B cell (primary cell): ENCODE measurements at places on chromosomes 4 and X. TPM values are rescaled to one million over a fixed set of nuclear protein-coding genes. Genes with fewer than 3 reads are reported as not detected.

Gene PDZD4
- not detected in 2 replicates for total RNA-seq

Gene F8
- 1.4 and 2.9 TPM in 2 replicates for total RNA-seq

Gene IL21
- not detected in 2 replicates for total RNA-seq

Gene KIF4A
- total RNA-seq = 0.07 and 0.22 TPM in 2 replicates

Gene ABCD1
- 9.7 and 10.9 TPM in 2 replicates for total RNA-seq

Gene POU3F4
- total RNA-seq = not detected in 2 replicates

Gene RAB33A
- 2.2 and 2.4 TPM in 2 replicates for total RNA-seq

Gene PAGE5
- not detected in 2 replicates for total RNA-seq

DNA sequence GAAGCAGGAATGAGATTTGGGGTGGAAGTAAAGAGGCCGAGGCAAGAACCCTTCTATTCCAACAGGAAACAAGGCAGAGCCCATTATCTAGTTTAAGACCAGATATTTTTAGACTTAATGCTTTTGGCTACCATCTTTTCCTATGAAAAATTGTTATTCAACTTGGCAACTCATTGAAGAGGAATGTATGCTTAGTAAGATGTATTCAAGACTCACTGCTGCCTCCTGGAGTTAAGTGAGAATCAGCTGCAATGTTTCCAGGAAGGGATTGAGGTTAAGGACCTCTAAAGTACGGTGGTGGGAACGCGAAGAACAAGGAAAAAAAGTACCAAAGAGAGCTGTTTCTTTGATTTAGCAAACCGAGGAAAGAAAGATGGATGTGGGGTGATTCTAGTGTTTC, 89.1 kb downstream of the RAPGEF2 start:
- no peak for DNase-seq

DNA sequence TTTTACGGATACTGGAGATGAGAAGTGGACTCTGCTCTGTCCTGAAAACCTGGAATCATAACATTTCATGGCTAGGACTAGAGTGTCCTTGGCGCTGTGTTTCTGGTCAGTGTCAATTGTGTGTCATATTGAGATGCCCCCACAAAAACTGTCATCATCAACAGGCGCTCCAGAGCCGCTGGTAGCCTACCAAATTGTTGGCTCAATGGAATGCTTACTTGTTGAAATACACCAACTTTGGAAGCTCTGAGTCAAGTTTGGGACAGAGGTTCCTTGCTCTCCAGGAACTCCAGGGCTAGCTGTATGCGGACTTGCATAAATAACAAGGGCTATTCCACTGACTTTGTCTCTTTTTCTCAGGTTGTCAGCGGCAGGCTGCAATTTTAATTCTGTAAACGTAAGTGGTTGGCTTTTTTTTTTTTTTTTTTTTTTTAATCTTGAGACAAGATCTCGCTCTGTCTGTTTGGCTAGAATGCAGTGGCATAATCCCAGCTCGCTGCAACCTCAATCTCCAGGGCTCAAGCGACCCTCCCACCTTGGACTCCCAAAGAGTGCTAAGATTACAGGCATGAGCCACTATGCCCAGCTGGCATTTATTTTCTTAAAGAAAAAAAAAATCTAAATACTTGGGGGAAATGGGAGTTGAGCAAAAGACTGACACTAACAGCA, 871 bp upstream of the HPGD start:
- DNase-seq = no peak

DNA sequence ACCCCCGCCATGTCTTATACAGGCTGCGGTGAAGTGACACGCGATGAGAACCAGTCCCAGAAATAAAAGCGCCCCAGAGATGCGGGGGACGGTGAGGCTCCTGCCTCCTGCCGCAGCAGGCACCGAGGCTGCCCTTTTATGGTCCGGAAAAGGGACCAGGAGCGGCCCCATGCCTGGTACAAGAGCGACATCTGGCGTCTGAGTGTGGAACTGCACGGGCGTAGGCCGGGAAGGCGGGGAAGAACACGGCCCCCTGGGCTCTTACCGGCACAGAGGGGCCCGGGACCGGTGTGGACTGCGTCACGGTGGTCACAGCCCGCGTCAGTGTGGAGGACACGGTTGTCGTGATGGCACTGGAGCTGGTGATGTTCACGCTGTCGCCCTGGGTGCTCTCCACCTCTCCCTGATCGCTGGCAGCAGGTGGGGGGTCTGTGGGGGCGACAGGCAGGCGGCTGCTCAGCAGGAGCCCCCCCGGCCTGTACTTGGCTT, 8.9 kb upstream of the RENBP start:
- DNase-seq = peak; percentile 75

DNA sequence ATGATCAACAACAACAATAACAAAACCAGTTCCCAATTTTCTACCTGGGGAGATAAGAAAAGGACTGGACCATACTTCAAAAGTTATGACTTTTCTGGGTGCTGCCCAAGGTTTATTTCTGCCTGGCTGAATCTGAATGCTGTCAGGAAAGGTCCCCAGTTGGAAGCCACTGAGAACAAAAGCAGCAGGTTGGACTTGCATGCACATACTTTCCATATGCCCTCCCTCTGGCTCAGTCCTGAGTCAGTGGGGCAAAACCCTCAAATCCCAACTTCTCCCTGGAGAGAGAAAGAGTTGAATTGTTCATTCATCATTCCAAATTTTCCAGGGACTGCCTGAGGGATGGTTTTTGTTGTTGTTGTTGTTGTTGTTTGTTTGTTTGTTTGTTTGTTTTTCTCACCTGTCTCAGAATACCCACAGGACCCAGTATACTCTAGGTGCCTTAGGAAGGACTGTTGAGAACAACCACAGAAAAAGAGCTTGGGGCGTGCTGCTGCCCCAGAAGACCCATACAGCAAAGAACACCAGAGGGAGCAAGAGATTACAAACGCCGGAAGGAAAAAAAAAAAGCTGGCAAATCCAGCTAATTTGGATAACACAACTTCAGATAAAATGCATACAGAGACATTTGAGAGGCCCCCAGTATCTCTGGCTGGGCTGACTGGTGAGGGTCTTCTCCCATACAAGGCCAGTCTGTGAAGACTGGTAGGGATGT, 138.9 kb upstream of the INPP4B start:
- DNase-seq = no peak

DNA sequence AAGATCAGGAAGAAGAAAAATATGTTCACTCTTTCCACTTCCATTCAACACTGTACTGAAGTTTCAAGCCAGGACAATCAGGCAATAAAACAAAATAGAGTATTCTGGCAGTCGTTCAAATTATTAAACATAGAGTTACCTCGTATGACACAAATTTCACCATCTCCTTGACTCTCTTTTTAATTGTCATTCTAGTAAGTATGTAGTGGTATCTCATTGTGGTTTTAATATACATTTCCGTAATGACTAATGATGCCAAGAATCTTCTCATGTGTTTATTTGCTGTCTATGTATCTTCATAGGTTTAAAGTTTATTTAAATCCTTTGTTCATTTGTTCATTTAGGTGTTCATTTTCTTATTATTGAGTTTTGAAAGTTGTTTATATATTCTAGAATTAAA, 352.2 kb downstream of the IDS start:
- no peak for DNase-seq

DNA sequence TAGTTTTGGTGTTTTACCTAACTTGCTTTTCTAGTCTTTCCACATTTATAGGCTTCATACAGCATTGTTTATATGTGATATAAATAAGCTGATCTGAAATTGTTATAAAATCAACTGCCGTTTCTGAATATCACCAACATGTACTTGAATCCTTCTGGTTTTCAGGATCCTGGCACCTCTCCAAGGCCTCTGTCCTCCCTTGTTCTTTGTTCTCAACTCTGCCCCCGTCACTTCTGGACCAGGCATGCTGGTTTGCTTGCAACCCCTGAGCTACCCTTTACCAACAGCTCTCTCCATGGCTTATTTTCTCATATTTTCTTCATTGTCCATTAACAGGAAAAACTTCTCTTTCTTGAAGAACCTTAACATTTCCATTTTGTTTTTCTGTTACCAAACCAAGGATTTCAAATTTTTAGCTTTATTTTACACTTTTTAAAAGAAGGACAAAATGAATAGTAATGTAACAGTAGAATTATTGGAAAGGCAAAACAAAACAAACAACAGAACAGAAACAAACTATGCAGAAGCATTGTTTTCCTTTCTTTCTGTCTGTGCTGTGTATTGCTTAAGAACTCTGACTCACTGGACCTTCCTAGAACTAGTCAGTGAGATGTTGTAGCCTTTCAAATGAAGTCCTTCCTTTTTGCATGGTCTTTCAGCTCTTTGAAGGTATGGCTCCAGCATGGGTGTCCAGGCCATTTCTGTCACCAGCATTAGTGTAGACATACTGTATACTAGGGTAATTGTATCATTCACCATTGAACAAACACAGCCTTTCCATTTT, 44.8 kb downstream of the BANK1 start:
- no peak for DNase-seq

DNA sequence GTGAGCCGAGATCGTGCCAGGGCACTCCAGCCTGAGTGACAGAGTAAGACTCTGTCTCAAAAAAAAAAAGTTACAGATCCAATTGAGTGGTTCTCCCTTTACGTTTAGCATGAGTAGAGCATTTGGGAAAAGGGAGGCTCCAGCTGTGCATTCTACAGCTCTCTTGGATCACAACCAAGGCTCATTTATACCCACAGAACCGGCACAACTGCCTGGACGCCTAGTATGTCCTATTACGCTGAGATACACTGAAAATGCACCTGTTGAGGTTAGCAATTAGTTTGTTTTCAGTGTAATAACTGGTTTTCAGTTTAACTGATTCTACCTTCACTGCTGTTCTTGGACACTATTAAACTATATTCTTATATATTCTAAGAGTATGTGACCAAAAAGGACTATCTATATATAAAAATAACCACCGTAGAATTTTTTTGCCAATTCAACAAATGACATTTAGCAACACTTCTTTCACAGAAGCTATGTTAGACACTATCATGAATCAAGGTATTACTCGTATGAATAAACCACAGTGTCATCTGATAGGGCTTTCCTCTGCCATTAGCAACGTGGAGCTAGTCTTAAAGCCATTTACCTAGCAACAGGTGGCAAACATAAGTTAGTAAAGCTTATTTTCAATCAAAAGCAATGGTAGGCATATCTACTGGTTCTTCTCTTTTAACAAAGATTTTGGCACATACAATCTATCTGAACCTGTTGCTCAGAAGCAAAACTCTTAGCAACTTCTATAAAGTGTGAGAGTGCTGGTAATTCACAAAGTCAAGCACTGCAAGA, 3.6 kb downstream of the OTUD4 start:
- peak; percentile 13 for DNase-seq

- DNase-seq = no peak
Observed at GRCh38 chrX:118571836-118572235, 76.2 kb downstream of the DOCK11 start.

DNA sequence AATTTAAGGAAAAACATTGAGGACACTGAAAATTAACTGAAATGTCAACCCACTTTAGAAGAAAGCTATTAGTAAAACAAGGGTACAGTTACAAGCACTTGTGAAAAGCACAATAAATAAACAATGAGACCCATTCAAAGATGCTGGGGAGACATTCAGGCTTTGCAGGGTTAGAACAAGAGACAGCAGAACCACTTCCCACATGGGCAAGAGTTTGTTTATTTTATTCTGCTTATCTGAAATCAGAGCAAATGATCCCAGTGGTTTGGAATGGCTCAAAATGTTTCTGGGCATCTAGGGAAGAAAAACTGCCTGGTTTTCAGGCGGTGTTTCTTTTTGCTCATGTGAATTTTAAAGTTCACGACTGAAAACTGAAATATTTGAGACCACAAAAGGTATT, 42.4 kb downstream of the PPP3CA start:
- DNase-seq = no peak

GRCh38 chrX:133697656-133698055, 282.4 kb upstream of the GPC4 start:
- DNase-seq = no peak

DNA sequence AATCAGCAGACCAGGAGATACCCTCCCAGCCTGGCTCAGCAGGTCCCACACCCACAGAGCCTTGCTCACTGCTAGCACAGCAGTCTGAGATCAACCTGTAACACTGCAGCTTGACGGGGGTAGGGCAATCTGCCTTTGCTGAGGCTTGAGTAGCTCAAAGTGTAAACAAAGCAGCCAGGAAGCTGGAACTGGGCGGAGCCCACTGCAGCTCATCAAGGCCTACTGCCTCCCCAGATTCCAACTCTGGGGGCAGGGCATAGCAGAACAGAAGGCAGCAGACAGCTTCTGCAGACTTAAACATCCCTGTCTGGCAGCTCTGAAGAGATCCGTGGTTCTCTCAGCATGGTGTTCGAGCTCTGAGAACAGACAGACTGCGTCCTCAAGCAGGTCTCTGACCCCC, 15.1 kb upstream of the GABRA2 start:
- no peak for DNase-seq

GRCh38 chrX:117808426-117808825, 308.2 kb downstream of the KLHL13 start:
- no peak for DNase-seq

GRCh38 chr4:74632634-74633033, 161.7 kb downstream of the BTC start:
- no peak for DNase-seq

- DNase-seq = peak; percentile 9
Observed at GRCh38 chrX:129782706-129783105, 3.0 kb downstream of the SASH3 start.

DNA sequence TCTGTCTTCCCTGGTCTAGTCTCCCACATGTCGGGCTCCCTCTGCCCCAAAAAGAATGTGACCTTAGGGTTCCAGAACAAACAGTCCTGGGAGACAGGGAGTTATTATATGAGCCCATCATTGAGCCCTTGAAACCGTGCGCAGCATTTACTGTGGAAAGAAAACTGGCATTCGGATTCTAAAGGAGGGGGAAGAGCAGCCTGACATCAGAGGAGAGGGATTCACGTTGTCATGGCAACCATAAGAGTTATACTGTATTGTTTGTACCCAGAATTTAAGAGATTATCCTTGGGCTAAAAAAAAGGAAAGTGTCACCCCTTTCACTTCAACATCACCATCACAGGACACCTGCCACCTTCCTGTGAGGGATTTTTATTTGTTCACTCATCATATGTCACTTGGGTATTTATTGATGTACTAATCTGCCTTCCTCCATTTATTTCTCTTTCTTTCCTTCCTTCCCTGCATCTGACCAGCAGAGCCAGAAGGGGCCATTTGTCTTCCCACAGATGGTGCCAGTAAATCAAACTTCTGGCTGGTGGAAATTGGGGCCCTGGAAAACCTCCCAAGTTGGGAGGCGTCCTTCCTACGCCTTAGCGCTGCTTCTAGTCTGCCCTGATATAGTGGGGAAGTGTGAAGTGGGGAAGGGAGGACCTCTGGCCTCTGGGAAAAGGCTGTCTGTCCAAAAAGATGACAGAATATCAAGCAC, 64.9 kb upstream of the FRMPD3 start:
- no peak for DNase-seq

DNA sequence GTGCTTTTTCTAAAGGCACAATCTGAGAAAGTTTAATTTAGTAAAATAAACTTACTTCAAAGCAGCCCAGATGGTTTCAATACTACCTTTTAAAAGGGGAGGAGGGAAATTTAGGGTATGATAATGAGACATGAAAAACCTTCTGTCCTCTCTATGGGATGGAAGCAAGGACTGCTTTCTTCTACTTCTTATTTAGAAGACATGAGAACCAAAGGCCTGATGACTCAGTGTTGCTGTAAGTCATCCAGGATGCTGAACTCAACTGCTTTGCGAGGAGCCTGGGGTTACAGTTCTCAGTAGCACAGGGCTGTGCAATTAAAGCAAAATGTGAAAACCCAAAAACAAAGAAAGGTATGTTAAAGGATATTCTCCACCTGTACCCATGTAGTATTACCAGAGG, 140.8 kb upstream of the EDNRA start:
- DNase-seq = no peak
